ENCODE measurements at places on chromosomes 6 and 20.

- peak; percentile 48 for DNase-seq
These were observed 195.5 kb downstream of the JARID2 start for GRCh38 chr6:15441215-15441868.

GRCh38 chr6:39902786-39903465 is 31.3 kb downstream of the MOCS1 start:
- DNase-seq = no peak

- DNase-seq = no peak
These were observed 172.8 kb upstream of the PMEPA1 start for GRCh38 chr20:57882451-57883161.

DNA sequence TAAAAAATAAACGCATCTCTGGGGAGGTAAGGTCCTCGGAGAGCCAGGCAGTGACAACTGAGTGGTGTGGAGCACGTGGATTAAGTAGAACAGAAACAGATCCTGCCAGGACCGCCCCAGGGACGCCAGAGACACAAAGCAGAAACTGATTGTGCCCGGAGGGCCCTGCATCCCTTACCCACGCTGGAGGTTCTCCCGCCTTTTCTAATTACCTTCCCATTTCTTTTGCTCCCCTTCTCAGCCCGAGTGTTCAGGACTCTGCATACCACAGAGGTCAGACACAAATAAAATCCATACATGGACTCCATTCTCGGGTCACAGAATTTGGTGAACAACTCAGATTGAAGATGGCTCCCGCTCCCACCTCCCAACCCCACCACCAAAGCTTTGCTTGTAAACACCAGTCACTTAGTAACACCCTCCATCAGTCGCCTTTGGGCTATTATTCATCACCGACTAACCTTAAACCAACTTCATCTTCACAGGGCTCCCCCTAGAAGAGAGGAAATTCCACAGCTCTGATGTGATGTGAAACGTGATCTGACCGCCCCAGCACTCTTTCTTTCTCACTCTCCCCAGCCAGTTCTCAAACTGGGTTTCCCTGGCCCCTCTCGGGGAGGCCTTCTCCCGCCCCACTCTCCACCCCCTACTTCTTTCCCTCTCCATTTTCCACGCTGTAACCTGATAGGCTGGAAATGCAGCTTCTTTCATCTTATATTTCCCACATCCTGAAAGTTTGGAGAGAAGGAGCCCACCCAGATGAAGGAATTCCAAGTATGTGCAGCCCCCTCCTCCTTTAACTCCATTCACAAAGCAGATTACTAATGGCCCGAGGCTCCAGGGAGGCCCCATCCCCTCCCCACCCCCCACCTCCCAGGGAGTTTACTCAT is 32.5 kb upstream of the PIM1 start:
- no peak for DNase-seq

DNA sequence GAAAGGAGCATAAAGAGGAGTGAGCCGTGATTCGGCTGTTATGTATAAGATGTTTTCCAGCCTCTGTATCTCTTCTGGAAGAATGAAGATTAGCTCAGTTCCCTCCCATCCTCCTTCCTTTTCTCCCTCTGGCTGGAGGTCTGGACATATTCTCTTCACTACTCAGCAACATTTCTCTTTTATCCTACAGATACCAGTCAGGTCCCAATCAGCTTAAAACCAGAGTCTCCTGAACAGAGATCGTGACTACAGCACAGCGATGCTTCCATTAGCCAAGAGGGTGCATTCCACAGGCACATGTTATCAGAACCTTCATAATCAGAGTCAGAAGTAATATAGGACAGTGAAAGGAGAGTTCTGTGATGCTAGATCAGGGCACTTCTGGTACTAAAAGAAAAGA is 133.9 kb upstream of the SOX4 start:
- DNase-seq = no peak

GRCh38 chr6:1870932-1871331 is 261.2 kb downstream of the FOXC1 start:
- DNase-seq = no peak

- DNase-seq = no peak
These were observed 139.5 kb downstream of the DLL1 start for GRCh38 chr6:170151321-170151771.

- no peak for DNase-seq
These were observed 14.9 kb downstream of the MTFR2 start for GRCh38 chr6:136235233-136235564.

- no peak for DNase-seq
These were observed 880 bp upstream of the CPXM1 start for GRCh38 chr20:2801286-2801728.

DNA sequence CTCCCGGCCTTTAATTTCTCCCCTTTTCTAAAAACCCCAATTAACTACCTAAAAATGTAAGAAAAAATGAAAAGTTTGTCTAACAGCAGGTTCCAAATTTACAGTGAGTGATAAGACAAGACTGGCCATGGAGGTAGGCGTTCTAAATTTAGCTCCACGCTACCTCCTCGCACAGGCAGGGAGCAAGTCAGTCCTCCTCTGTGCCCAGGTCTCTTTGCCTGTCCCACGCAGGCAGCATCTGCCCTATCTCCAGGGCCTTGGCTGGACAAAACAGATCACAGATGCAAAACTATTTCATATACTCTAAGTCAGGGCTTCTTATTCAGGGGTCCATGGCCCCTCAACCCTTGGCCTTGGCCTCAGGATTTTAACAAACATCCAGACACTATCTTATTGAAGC is 98.0 kb upstream of the JARID2 start:
- no peak for DNase-seq

DNA sequence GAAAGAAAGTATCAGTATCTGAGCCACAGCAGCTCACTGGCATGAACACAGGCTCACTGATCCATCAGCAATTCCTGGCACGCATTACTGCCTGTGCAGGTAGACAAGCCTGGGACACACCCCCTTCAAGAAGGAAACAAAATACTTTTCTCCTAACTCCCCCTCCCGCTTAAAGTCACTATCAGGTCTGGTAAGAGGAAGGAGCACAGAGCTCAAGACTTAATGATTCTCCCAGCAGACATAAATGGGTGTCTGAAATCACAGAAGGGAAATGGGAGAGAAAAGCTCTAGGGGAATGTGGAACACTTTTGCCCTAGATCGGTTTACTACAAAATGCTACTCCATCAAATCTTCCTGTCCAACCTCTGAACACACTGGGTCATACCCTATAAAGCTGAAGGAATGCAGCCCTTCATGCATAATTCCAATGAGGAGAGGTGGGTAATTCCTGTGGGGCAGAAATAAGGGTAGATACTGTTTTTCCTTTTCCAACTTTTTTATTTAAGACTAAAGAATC is at the start of gene ADGRF1:
Gene ADGRF1 (minus strand): TSS at position 58 of the 517 bp plus-strand sequence. CDS start 13,271 bp downstream, outside the sequence.
- DNase-seq = no peak

DNA sequence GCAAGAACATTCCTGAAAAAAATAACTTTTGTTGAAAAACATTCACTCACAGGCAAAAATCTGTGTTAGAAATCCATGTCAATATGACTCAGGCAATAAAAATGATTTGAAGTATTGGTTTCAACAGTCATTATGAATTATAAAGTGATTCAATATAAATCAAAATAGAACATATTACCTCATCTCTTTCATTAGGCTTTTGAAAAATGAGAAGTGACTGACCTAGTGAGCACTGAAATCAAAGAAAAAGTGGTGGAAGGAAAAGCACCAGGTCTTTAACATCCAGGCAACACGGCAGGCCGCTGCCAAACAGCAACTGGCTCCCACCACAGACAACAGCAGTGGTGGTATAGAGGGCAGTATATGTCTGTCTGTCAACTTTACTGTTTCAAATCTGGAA is 68.9 kb downstream of the MAN1A1 start:
- no peak for DNase-seq

- no peak for DNase-seq
These were observed 143.2 kb downstream of the SLC16A10 start for GRCh38 chr6:111230351-111231089.

GRCh38 chr6:72976484-72976883 is 248.8 kb downstream of the KHDC1L start:
- DNase-seq = no peak

- no peak for DNase-seq
These were observed 1.7 kb downstream of the TAAR6 start for GRCh38 chr6:132571774-132572173.

- DNase-seq = no peak
These were observed 261.3 kb upstream of the MOCS1 start for GRCh38 chr6:40195428-40196134.

- no peak for DNase-seq
These were observed 1.5 kb downstream of the MMP24OS start for GRCh38 chr20:35276408-35276807.

DNA sequence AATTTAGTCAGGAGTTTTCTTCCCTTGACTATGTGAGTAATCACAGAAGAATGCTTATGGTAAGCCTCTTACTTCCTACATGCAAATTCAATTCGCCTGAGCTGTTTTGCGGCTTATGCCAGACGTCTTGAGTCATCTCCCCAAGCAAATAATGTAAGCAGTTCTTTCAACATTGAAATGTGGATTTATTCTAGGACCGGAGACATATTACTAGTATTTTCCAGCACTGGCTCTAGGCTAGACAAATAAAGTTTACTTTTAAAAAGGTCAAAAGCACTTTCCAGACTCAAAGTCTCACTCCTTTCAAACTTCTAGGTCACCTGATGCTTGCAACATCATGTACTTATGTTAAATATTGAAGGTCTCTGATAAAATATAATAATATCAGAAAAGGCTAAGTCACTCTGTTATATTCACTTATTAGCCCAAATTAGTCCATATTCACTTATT is 38.1 kb upstream of the NOX3 start:
- no peak for DNase-seq

Data from T-helper 2 cell (primary cell).